ENCODE measurements at places on chromosomes 1 and 21.
A peak's percentile ranks its signal among the peaks of the same experiment; 100 is the strongest.

DNA sequence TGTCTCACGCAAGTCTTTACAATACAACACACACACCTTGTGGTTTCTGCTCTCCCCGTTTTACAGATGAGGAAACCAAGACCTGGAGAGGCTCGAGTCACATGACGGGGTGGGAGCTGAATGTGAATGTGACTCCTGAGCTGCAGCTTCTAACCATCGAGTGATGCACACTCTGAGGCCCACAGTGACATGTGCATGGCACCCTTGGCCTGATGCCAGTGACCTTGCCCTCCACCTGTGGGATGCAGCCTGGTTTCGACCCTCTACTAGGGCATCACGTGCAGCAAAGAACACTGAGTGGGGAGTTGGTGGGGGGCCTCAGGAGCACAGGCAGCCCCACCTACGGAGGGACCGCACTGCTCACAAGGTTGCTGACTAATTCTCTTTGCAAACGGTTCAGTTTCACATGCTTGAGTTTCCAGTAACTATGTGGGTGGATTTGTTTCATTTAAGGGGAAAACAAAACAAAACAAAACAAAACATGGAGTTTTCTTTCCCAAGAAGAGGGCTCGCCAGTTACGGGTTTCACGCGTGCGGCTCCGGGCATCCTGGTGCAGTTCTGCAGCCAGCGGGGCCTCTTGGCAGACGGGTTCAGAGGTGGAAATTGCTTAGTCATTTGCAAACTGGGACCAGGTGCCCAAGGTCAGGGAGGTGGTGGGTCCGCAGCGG lies 22.9 kb downstream of the SPSB1 start:
- DNase-seq: no peak

DNA sequence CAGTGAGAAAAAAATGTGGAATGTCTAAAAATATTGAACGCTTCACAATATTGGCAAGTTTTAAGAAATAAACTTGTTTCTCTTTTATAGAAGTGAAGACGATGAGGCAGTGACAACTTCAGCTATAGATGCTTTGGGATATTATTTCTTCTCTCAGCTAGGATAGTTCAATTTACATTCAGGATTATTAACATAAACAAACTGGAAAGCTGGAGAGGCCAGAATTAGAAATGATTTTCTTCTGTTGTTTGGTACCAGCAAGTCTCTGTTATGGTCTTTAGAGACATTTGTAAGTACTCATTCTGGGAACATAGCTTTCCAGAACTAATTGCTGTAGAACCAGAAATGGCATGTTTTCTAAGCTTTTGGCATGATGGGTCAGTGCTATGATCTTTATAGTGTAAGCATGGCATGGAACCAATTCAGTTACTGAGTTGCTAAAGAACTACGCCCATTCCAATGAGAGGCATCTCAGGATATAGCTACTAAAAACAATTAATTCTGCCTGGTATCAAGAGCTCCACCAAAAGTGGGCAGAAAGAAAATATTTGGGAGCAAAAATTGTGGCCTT lies 599.5 kb upstream of the B3GALT2 start:
- no peak for DNase-seq

GRCh38 chr1:165773324-165773965 lies 4.8 kb upstream of the TMCO1 start:
- DNase-seq: no peak

DNA sequence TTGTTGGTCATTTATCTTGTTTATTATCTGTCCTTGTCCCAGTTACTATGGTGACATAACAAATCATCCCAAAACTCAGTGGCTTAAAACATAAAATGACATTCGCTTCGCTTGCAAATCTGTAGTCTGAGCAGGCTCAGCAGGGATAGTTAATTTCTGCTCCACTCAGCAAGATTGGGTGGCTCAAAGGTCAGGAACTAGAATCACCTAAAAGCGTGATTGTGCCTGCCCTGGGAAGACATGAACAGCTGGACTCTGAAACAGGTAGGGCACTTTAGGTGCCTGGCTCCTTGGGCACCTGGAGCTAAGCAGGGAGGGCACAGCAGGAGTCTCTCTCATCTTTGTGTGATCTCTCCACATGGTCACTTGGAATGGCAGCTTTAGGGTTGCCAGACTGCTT lies 14.7 kb upstream of the TRAF3IP3 start:
- DNase-seq: no peak

DNA sequence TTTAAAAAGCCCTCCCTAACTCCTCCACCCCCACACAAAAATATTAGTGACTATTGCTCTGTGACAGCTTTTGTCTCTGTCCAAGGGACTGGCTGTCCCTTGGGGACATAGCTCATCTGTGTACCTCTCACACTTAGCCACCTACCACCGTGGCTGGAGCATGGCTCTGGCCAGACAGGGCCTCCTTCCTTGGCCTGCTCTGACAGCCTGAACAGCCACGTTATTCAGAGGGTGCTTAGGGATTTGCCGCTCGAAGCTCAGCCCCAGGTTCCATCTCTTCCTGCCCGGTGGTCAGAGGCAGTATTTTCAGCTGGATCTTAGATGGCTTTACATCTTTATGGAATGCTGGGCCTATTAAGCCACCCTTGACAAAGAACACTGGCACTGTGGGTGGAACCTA lies 6.1 kb upstream of the CELSR2 start:
- no peak for DNase-seq

DNA sequence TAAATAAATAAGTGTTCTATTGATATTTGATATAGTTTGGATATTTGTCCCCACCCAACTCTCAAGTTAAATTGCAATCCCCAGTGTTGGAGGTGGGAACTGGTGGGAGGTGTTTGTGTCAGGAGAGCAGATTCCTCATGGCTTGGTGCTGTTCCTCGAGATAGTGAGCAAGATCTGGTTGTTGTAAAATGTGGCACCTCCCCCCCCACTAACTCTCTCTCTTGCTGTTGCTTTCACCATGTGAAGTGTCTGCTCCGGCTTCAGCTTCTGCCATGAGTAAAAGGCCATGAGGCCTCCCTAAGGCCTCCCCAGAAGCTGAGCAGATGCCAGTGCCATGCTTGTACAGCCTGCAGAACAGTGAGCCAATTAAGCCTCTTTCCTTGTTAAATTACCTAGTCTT lies 20.8 kb downstream of the FRRS1 start:
- DNase-seq: no peak

DNA sequence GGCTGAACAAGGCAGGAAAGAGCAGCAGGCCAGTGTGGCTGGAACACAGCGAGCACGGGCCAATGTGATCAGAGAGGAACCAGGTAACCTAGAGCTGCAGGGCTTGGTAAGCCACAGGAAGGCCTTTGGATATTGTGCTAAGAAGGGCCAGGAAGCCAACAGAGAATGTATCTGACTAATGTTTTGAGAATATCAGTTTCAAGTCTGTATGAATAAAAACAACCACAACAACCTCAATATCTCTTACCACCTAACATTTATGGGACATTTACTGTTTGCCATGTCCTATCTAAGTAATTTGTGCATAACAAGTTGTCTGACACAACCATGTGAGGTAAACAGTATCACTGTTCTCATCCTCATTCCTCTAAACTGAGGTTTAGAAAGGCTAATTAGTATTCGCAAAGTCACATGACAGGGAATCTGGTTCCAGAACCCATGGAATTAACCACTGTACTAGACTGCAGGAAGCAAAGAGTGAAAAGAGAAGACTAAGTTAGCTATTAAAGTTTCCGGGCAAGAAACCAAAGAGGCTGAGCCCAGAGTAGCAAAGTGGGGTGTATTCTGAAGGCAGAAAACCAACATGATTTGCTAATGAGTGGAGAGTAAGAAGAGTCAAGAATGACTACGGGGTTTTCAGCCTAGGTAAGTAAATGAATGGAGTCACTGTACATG lies 38.9 kb downstream of the SPRTN start:
- DNase-seq: no peak

DNA sequence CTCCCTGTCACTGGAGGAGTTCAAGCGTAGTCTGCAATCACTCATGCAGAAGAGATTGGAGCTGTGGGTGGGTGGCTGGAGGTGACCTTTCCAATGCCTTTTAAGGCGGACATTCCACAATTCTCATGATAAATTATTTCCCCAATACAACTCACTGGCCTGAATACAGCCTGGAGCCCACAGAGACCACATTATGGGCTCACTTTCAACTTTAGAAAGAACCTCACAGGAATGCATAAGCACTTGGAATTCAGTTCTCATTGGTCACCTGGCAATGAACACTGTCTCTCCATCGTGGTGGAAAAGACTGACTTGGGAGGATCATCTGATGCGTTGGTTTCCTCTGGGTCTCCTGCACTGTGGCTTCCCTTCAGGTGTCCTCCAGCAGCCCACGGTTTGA lies 151.8 kb upstream of the KCND3 start:
- DNase-seq: no peak

- no peak for DNase-seq
Observed at GRCh38 chr1:4481451-4481850, 173.0 kb upstream of the AJAP1 start.

- DNase-seq: no peak
Observed at GRCh38 chr1:11701551-11701961, 10.0 kb downstream of the DRAXIN start.

GRCh38 chr21:40496116-40496515 lies 350.8 kb downstream of the DSCAM start:
- DNase-seq: no peak

- DNase-seq: no peak
Observed at GRCh38 chr1:159748370-159748769, 32.4 kb upstream of the DUSP23 start.

GRCh38 chr21:20882462-20883407 lies 115.5 kb upstream of the NCAM2 start:
- DNase-seq: peak; percentile 53

DNA sequence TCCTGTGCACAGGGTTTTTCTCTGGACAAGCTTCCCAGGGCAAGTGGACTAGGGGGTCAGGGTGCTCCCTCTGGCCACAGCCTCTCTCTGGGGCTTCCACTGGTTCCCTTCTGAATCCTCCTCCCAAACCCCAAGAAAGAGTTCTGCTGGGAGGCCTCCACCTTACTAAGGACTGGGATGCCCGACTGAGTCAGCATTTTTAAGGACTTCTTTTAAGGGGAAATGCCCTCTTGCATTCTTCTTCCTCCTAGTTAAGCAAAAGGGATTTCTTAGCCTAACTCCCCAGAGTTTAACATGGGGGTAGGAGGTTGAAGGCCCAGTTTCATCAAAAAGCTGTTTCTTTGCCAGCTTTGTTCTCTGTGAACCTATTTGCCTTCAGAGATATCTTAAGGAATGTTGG lies 99.7 kb upstream of the KRTAP19-8 start:
- no peak for DNase-seq

GRCh38 chr1:212979340-212980122 lies 29.2 kb downstream of the VASH2 start:
- DNase-seq: no peak

DNA sequence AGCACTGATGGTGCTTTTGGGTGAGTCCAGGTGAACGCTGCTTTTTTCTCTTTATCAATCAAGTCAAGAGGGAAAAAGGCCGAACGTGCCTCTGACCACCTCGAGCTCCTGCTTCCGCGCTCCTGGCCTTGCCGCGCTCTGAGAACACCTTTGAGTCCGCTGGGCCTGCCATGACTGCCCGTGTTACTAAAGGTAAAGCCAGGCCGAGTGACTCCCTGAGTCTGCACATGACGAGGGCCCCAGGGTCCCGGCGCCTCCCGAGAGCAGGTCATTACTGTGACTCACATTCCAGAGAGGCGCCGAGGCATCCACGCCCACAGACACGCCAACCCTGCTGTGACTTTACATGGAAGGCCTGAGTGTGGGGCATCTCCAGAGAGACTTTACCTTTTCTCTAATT lies 11.1 kb downstream of the POFUT2 start:
- no peak for DNase-seq

GRCh38 chr1:16321176-16321867 lies 31.0 kb downstream of the FBXO42 start:
- no peak for DNase-seq

- DNase-seq: no peak
Observed at GRCh38 chr21:30233228-30234020, 17.5 kb upstream of the CLDN8 start.

DNA sequence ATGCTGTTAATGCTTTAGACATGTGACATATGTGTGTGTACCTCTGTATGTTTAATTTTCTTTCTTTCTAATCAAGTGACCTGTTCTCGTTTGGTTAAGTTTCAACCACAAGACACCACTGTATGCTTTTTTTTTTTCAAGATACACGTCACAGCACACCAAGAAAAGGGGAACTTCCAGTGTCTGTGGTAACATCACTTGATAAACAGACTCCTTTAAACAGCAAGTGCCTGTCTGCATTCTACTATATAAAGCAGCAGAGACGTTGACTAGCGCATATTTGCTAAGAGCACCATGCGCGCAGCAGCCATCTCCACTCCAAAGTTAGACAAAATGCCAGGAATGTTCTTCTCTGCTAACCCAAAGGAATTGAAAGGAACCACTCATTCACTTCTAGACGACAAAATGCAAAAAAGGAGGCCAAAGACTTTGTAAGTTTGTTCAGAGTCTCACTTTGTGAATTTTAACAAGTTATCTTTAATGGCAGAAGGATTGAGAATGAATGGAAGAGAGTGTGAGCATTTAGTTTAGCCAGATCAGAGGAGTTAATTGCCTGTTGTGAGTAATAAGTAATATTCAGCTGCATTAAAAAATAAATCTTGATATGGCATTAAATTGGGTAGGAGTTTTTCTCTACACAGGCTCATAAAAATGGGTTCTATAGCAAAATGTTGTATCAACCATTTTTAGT lies at the start of gene RGS1:
Gene RGS1 (plus strand): TSS at position 275 of the 691 bp plus-strand sequence. CDS start 20 bp downstream, at position 295.
- DNase-seq: peak; percentile 35

- DNase-seq: no peak
Observed at GRCh38 chr21:37253991-37254390, 13.1 kb downstream of the VPS26C start.

GRCh38 chr1:96845464-96845863 lies 123.9 kb downstream of the PTBP2 start:
- DNase-seq: peak; percentile 43

DNA sequence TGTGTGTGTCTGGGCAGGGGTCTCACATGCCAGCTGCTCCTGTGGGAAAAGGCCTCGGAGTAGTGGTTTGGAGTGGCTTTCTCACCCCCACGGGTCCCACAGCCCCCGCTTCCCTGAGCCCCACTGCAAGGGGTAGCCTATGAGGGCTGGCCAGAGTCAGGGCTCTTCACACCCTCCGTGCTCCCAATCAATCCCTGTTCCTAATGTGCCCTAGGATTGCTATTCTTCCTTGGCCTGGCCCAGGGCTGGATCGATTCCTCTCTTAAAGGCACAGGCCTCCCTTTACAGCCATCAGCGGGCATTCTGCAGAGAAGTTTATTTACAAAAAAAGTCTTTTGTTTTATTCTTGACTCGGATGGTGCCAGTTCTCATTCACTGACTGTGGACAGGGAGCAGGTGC lies 19.3 kb upstream of the ACTL8 start:
- no peak for DNase-seq

DNA sequence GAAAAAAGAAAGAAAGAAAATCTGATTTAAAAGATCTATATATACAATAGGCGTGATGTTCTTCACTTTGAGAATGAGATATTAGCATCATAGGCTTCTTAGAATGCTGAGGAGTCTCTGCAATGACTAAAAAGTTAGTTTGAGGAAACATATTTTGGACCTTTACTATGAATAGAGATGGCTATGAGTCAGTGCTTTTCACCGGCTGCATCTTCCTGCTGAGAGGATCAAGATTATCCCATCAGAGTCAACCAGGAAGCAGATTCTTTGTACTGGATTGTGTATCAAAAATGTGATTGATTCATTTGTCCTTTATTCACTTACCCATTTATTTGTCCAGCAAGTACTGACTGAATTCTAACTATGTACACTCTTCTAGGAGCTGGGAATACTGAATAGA lies 144.2 kb downstream of the KCNK2 start:
- DNase-seq: no peak

GRCh38 chr1:227190321-227190720 lies 128.0 kb downstream of the CDC42BPA start:
- DNase-seq: no peak
